RKO (cell line): ENCODE measurements at places on chromosomes 5 and 9.

DNA sequence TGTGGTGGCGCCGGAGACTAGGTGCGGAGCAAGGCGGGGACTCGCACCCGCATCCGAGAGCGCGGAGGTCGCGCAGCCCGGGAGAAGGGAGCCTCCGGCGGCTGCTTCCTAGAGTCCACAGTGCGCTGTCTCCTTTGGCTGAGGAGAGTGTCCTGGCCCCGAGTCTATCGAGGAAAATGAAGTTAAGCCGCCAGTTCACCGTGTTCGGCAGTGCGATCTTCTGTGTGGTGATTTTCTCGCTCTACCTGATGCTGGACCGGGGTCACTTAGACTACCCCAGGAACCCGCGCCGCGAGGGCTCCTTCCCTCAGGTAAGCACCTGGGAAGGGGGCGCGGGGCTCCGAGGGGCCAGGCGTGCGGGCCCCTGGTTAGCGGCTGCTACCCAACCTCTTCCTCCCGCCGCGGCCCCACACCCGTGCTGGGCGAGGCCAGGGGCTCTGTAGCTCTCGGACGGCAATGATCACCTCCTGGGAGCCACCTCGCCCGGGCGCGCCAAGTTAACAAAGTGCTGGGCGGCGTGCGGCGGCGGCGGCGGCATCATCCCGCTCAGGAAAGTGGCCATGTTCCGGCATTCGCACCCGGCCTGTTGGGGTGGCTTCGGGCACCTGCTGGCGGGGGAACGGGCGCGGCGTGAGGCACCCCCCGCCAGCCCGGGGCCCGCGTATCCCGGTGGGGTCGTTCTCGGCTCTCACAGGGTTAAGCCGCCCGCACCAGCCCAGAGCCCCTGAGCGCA lies 681 bp downstream of the MAN2A1 start:
- DNase-seq: peak; percentile 45

DNA sequence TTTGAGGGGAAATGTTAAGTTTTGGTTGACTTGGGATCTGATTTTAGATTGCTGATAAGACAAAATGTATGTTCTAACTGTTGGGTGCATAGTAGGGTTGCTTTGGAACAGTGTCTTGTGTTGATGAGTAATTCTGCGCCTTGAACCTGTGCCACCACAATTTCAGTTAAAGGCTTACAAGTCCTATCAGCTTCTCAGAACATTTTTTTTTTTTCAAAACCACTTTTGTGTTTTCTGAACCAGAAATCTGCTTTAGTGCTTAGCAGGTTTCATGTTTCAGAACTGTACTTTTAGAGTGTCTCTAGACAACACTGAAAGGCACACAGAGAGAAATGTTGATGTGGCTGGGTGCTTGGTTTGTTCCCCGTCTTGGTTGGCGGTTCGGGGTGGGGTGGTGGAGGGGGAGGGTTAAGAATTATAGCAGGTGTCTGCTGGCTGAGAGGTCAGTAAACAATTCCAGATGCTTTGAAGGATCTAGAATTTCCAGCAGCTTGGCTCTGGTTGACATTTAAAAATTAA lies 84.6 kb downstream of the ANKRD55 start:
- no peak for DNase-seq

- DNase-seq: no peak
Observed at GRCh38 chr9:673966-674526, 167.5 kb upstream of the DMRT1 start.

GRCh38 chr5:36001032-36001431 lies 9.8 kb upstream of the UGT3A1 start:
- no peak for DNase-seq

GRCh38 chr5:134085411-134085810 lies 29.1 kb upstream of the TCF7 start:
- DNase-seq: no peak

GRCh38 chr5:124524552-124525232 lies 221.7 kb downstream of the ZNF608 start:
- no peak for DNase-seq

DNA sequence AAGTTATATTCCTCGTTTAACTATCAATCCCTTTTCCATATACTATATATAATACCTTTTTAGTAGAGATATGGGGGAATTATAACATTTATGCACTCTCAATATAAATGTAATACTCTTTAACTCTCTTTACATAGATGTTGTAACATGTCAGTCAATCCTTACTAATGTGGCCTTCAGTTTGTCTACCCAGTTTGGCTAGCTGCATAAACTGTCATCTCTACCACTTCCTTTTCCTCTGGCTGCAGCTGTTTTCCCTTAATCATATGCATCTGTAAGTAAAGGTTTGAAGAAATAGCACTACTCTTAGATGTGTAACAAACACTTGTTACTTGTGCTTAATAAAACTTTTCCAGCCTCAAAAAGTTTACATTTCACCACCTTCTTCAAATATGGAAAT lies 13.4 kb downstream of the ABHD17B start:
- DNase-seq: no peak

DNA sequence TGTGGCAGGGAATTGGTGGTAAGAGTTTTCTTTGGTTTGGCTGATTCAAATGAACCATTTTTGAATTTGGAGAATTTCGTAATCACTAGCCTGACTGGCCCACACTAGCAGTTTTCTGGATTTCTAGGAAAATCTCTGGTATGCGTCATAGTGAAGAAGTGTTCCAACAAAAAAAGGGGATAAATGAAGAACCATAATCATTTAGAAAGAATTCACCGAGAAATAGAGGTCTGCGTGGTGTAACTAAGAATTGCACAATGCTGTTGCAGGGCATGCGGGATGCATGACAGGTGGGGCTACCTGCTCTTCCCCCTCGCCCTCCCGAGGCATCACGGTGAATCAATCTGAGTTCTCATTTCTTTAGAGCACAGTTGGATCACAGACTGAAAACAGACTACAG lies 232.3 kb upstream of the PAPPA start:
- no peak for DNase-seq

DNA sequence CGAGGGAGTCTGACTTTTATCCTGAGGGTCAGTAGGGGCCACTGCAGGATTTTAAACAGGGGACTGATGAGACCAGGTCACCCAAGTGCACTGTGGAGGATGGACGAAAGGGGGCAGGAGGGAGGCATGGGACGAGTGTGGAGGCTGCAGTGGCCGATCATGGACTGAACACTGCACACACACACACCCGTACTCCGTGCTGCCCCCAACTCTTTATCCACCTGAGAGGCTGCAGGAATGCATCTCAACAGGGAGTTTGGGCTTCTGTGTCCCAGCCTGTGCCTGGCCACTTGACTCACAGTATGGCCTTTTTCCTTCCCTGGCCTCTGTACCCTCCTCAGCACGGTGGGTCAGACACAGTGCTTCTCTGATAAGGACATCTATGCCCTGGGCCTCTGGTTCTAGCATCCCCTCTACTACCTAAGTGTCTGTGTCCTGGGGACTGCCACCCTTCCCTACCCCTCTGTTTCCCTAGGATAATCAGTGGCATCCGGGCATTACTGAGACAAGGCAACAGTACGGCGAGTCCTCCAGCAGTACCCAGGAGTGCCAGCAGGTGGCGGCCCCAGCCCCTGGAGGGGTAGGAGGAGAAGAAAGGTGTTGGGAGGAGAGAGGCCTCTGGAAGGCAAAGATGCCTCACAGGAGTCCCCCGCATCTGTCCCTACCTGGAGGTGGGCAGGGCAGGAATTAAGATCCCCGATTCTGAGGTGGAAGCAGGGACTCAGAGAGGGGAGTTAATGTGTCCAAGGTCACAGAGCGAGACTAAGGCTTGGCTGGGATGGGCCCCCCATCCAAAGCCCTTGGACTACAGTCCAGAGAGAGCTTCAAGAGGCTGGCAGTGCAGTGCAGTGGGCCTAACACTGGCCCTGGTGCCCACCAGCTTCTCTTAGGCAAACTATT lies 5.1 kb upstream of the CDX1 start:
- DNase-seq: peak; percentile 66

GRCh38 chr5:87053146-87053545 lies 214.5 kb upstream of the RASA1 start:
- DNase-seq: no peak

DNA sequence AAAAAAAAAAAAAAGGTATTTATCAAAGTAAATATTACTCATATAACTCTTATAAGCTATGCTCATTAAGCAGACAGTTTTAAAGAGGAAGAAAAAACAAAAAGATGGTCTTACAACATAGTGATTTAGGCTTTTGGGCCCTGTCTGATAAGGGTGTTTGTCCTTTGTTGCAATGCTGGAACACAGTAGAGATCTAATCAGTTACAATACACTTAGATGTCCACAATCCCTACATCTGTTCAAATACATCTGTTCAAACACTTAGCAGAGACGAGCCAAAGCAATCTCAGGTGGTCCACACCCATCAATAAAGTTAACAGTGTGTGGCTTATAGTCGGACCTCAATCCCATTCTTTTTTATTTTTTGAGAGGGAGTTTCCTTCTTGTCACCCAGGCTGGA lies 11.0 kb downstream of the PRXL2C start:
- no peak for DNase-seq

- peak; percentile 9 for DNase-seq
Observed at GRCh38 chr5:92907938-92908606, 672.9 kb downstream of the NR2F1-AS1 start.

GRCh38 chr9:130104491-130105193 lies 50.9 kb downstream of the GPR107 start:
- no peak for DNase-seq

DNA sequence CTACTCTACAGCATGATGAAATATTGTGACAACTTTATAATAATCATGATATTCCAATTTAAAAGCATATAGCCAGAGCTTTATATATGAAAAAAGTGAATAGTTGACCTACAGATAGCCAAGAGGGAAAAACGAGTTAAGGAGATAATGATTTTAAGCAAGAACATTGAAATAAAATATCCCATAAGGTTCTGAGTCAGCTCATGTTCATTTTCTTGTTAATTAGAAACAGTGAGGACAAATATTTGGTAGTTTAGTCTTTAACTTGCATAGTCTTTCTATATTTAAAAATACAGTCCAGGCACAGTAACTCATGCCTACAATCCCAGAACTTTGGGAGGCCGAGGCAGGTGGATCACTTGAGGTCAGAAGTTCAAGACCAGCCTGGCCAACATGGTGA lies 55.8 kb upstream of the CDH6 start:
- no peak for DNase-seq

- DNase-seq: no peak
Observed at GRCh38 chr5:44402084-44402483, 12.9 kb upstream of the FGF10 start.

GRCh38 chr9:9395539-9395938 lies 1217.3 kb downstream of the PTPRD start:
- no peak for DNase-seq

DNA sequence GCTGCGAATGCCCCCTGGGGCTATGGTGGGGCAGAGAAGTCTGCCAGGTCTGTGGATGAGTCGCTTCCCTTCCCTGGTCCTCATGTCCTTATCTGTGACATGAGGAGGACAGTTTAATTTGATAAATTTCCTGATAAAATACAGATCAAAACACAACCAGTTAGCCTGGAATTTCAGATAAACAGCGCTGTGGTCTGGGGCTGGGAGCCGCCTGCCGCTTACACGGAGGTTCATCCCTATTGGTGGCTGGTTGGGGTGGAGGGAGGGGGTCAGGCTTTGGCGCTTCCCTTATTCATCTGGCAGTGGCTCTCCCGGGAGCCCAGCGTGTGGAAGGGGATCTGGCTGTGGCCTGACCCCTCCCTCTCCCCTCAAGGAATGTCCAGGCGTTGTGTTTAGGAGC lies 17.9 kb downstream of the CRB2 start:
- no peak for DNase-seq

DNA sequence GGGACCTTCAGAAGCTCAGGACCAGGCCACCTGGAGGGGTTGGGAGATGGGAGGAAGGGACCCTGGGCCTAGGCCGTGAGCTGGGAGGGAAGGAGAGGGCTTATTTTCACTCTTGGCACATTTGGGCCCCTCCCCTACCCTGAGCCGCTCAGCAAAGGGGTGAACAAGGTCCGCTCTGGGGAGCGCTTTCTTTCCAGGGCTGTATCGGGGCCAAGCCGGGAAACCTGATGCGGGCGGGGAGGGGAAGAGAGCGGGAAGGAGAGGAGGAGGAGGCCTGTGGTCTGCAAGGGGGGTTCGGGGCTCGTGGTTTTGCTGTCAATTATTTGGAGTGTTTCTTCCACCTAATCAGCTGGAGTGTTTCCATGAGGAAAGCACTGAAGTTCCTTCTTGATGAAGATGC lies 62.7 kb upstream of the RXRA start:
- no peak for DNase-seq

DNA sequence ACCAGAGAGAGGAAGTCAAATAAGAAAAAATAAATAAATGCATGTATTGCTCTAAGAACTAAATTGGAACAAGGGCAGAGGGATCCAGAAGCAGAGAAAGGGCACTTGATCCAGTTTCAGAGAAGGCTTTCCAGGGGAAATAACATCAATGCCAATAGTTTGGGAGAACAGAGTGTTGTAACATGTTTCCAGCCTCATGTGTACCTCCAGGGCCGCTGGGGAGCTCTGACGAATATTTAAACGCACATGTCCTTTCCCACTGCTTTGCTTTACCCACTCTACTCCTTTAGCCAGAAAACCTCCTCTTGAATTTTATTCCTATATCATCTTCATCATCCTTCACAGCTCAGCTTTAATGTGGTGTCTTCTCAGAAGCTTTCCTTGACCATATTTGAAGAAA lies 233.7 kb downstream of the ENC1 start:
- DNase-seq: no peak

GRCh38 chr9:3863111-3863528 lies 337.3 kb upstream of the RFX3 start:
- DNase-seq: peak; percentile 92

DNA sequence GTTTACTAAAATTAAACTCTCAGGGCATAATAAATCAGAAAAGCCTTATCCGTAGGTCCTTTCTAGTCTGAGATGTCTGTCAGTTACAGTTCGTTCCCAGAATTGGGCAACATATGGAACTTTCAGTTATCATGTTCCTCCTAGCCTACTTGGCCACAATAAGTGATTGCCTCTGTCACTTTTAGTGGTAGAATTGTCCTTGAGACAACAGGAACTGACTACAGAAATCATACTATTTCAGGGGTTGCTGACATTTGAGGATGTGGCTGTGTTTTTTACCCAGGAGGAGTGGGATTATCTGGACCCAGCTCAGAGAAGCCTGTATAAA lies 956 bp downstream of the ZNF189 start:
- peak; percentile 30 for DNase-seq

- no peak for DNase-seq
Observed at GRCh38 chr5:42721484-42721883, 35.1 kb upstream of the CCDC152 start.

DNA sequence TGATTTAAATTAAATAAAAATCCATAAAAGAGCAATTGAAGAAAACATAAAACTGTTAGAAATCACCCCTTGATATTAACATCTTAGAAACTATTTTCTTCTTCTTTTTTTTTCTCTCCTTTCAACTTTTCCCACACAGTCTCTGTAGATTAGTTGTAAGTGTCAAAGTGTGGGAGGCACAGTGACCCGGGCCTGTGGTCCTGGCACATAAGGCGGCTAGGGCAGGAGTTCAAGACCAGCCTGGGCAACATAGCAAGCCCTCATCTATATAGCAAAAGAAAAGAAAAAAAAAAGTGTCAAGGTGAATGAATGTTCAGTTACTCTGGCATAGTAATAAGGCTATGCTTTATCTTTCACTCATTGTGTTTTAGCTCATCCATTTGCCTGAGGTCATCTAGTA lies 14.2 kb downstream of the RORB start:
- DNase-seq: no peak
